ENCODE measurements at places on chromosomes 11 and 22.

DNA sequence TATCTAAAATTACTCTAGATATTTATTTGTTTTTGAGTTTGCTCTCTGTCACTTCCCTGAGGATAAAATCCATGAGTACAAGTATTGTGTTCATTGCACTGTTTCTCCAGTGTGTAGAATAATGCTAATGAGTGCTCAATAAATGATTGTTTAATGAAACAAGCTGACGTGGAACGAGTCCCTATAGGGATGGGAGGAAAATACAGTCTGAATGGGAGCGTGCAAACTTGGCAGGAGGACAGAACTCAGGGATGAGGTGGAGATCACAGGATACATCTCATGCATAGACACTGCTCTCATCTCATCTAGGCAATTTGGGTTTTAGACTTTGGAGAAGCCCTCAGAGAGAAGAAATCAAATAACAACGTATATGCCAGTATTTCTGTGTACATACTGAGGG is 58.4 kb upstream of the ZC3H12C start:
- no peak for DNase-seq

GRCh38 chr22:16838073-16838472 is 12.9 kb upstream of the XKR3 start:
- DNase-seq: no peak

- DNase-seq: no peak
Observed at GRCh38 chr11:90723475-90723874, 500.6 kb upstream of the CHORDC1 start.

GRCh38 chr11:44193856-44194255 is 98.4 kb downstream of the EXT2 start:
- no peak for DNase-seq

DNA sequence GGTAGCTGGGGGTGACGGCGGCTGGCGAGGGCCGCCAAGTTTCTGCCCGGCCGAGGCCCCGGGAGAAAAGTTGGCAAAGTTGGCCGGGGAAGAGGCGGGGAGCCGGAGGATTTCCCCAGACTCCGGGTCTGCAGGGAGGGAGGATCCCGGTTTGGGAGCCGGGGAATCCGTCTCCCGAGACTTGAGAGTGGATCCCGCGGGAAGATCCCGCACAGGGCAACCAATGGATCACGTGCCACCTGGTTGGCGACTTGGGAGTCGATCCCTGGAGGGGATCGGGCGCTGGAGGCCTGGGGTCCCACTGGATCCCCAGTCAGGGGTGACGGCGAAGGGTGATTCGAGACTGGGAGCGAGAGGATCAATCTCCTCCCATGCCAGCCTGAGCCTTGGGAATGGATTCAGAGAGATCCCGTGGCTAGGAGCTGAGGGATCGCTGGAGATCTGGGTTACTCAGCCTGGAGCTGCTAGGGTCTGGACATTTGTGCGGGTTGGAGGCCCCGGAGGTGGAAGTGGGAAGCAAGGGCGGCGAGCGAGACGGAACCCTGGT is 394 bp downstream of the KIAA1671 start:
- no peak for DNase-seq

GRCh38 chr11:33559567-33559966 is 141.1 kb downstream of the C11orf91 start:
- DNase-seq: no peak

- peak; percentile 41 for DNase-seq
Observed at GRCh38 chr22:39301926-39302325, 17.5 kb downstream of the RPL3 start.

GRCh38 chr11:1077417-1078119 is 2.9 kb downstream of the MUC2 start:
- DNase-seq: no peak

DNA sequence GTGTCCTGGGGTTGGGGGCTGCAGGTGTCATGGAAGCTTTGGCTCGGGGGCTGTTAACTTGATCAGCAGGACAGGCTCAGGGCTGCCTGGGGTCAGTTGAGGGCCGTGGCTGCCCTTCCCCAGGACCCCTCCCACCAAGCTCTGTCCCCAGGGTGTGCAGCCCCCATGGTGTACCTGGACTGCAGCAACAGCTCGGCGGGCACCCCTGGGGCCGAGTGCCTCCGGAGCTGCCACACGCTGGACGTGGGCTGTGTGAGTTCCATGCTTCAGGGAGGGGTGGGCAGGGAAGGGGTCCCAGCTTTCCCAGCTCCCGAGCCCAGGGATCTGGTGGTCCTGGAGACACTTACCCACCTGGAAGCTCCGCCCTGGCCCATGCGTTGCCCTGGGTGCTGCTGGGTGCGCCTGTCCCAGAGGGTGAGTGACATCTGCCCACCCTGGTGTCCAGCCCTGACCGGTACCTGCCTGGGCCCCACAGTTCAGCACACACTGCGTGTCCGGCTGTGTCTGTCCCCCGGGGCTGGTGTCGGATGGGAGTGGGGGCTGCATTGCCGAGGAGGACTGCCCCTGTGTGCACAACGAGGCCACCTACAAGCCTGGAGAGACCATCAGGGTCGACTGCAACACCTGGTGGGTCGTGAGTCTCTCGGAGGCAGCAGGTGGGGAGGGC is 11.3 kb downstream of the MUC5B start:
- no peak for DNase-seq

- DNase-seq: no peak
Observed at GRCh38 chr11:86675017-86675416, 2.6 kb upstream of the ME3 start.

- DNase-seq: no peak
Observed at GRCh38 chr11:128497776-128498095, 89.6 kb downstream of the ETS1 start.

DNA sequence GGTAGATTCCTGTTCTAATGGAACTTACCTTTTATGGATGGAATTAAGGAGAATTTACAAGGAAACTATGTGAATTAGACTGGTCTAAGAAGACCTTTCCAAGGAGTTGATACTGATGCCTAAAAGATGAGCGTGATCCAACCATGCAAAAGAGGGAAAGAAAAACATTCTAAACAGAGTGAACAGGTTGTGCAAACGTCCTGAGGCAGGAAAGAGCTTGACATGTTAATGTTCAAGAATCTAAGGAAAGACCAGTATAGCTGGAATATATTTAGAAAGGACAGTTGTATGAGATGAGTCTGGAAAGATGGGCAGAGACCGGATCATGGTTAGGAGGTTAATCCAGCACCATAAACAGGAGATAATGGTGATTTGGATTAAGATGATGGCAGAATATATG is 1.3 kb downstream of the DDIAS start:
- DNase-seq: no peak

- no peak for DNase-seq
Observed at GRCh38 chr11:120304526-120304925, 20.6 kb upstream of the TLCD5 start.

DNA sequence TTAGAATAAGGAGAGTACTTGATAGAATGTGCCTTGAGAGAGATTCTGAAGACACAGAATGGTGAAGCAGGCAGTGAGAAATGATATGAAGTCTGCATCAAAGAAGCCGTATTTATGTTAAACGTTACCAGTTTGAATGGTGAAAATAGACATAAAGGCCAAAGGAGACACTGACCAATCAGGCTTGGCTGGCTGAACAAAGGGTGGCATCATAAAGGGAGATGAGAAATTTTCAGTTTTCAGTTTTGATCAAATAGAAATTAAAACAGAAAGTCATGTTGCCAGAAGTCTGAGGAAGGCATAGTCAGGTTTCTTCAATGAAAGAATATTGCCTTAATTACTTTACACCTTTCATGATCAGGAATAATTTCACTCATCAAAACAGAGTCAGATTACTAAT is 6.6 kb downstream of the OR51F1 start:
- DNase-seq: no peak

DNA sequence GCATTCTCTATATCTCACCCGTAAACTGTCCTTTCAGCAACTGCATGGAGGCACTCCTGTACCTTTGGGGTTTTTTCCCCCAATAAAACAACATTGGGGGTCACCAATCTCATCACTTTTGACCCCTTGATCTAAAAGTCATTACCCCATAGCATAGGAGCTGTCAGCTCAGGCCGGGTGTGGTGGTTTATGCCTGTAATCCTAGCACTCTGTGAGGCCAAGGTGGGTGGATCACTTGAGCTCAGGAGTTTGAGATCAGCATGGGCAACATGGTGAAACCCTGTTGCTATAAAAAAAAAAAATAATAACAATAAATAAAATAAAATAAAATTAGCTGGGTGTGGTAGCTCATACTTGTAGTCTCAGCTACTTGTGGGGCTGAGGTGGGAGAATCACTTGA is 17.1 kb upstream of the GDPD4 start:
- no peak for DNase-seq

DNA sequence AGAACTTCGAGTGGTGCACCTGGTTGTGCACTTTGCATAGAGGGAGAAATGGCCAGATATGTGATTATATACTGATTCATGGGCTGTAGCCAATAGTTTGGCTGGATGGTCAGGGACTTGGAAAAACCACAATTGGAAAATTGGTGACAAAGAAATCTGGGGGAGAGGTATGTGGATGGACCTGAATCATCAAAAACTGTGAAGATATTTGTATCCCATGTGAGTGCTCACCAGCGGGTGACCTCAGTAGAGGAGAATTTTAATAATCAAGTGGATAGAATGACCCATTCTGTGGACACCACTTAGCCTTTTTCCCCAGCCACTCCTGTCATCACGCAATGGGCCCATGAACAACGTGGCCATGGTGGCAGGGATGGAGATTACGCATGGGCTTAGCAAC is 48.0 kb upstream of the NARS2 start:
- DNase-seq: no peak

GRCh38 chr11:14451825-14452224 is 47.8 kb downstream of the COPB1 start:
- no peak for DNase-seq

GRCh38 chr11:15507592-15507991 is 392.9 kb downstream of the INSC start:
- no peak for DNase-seq

DNA sequence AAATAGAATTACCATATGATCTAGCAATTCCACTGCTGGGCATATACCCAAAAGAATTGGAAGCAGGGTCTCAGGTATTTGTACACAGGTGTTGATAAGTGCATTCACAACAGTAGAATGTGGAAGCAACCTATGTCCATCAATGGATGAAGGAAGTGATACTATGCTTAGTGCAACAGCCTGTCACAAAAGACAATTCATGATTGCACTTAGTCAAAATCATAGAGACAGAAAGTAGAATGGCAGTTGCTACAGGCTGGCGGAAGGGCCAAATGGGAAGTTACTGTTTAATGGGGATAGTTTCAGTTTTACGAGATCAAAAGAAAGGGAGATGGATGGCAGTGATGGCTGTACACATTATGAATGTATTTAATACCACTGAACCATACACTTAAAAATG is 42.0 kb downstream of the SGSM3 start:
- no peak for DNase-seq

- no peak for DNase-seq
Observed at GRCh38 chr22:49740242-49740641, 87.4 kb downstream of the BRD1 start.

- DNase-seq: no peak
Observed at GRCh38 chr11:66852466-66853241, 4.2 kb upstream of the LRFN4 start.

GRCh38 chr11:10029386-10030121 is 264.5 kb downstream of the SBF2 start:
- no peak for DNase-seq

DNA sequence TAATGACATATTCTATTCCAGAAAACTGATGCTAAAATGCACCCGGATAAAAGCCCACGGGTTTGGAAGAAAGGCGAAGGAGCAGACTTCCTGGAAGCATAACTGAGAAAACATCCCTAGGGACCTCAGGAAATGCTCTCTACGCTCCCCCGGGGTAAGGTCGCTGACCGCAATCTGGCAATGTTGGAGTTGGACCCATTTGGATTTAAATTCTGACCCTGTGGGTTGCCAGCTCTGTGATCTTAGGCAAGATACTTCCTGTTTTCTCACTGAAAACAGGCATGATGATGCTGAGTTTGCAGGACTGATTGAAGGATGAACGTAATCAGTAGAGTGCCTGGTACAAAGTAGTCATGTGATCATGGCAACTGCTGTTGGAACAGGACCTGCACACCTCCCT is 1054.0 kb downstream of the NTM start:
- DNase-seq: no peak

Data from hematopoietic multipotent progenitor cell treated with erythropoietin and hydrocortisone succinate and interleukin-3 and kit ligand, for 8 days (in vitro differentiated cells).